ENCODE measurements at places on chromosomes 13 and 19. TPM values are rescaled to one million over a fixed set of nuclear protein-coding genes. Genes with fewer than 3 reads are reported as not detected.

The UPF3A gene
- 35.3 TPM for total RNA-seq

The ZNF578 gene
- 0.38 TPM for total RNA-seq

The ZFP36 gene
- 445 TPM for total RNA-seq

The ZNF526 gene
- total RNA-seq, result 10.7 TPM

The PLPP2 gene
- total RNA-seq, result 75.9 TPM

The ZFP82 gene
- 4.0 TPM for total RNA-seq

The ONECUT3 gene
- not detected for total RNA-seq

The DCUN1D2 gene
- total RNA-seq, result 14.7 TPM

The GFY gene
- total RNA-seq, result not detected

The EDNRB gene
- 35.2 TPM for total RNA-seq

The IFNL1 gene
- not detected for total RNA-seq

The ZNF302 gene
- 9.8 TPM for total RNA-seq

The ZNF266 gene
- total RNA-seq, result 20.2 TPM

The POU2F2 gene
- 0.55 TPM for total RNA-seq

The ZNF835 gene
- 1.5 TPM for total RNA-seq

The ERICH4 gene
- total RNA-seq, result not detected

The AKAP8L gene
- 137 TPM for total RNA-seq

The SIGLEC12 gene
- total RNA-seq, result not detected

The SHISA2 gene
- total RNA-seq, result 3.0 TPM

The PLEKHG2 gene
- total RNA-seq, result 29.9 TPM

The SYDE1 gene
- total RNA-seq, result 3.8 TPM

The CRX gene
- total RNA-seq, result not detected

The ODAD3 gene
- total RNA-seq, result 0.23 TPM

The CD33 gene
- 2.1 TPM for total RNA-seq
